ENCODE measurements at places on chromosomes 7 and 10.
A peak's percentile ranks its signal among the peaks of the same experiment; 100 is the strongest.

DNA sequence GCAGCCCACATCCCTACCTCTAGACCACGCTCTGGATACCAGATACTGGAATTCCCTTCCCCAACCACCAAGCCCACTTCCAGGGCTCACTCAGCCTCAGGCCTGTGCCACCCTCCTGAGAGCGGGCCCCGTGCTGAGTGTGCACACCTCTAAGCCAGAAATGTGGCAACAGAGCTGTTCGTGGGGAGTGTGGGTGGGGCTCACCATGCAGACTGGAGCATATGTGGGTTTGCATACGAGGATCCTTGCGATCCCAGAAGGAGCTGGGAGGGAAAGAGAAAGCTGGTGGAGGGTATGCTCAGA, 13.0 kb upstream of the LIMK1 start:
- DNase-seq, result no peak

- DNase-seq, result no peak
These were observed 12.8 kb upstream of the NOBOX start for GRCh38 chr7:144416341-144416740.

- no peak for DNase-seq
These were observed 17.3 kb downstream of the CFAP46 start for GRCh38 chr10:132925071-132925561.

DNA sequence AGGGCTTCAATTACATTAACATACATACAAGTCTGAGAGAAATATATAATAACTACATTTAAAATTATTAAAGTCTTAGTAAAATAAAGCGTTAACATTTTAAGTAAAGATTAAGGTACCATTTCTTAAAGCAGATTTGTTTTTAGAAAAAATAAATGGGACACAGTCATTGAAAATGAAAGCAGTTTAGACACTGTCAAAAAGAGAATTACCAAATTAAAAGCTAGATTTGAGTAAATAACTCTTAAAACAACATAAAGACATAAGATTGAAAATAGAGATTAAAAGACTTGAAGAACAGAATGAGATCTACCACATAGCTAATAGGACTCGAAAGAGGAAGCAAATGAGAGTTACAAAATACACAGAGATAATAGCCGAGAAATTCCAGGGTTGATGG, 562.2 kb upstream of the FOXK1 start:
- no peak for DNase-seq

- DNase-seq, result peak; percentile 87
These were observed 189.9 kb upstream of the PDE1C start for GRCh38 chr7:32259931-32260596.

DNA sequence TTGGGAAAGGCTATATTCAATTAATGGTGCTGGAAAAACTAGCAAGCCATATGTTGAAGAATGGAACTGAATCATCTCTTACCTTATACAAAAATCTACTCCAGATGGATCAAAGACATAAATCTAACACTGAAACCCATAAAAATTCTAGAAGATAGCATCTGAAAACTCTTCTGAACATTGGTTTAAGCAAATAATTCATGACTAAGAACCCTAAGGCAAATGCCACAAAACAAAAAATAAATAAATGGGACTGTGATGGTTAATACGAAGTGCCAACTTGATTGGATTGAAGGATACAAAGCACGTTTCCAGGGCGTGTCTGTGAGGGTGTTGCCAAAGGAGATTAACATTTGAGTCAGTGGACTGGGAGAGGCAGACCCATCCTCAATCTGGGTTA, 1130.0 kb downstream of the DNAJB9 start:
- no peak for DNase-seq

GRCh38 chr10:28984431-28984830, 304.4 kb upstream of the LYZL1 start:
- DNase-seq, result no peak

DNA sequence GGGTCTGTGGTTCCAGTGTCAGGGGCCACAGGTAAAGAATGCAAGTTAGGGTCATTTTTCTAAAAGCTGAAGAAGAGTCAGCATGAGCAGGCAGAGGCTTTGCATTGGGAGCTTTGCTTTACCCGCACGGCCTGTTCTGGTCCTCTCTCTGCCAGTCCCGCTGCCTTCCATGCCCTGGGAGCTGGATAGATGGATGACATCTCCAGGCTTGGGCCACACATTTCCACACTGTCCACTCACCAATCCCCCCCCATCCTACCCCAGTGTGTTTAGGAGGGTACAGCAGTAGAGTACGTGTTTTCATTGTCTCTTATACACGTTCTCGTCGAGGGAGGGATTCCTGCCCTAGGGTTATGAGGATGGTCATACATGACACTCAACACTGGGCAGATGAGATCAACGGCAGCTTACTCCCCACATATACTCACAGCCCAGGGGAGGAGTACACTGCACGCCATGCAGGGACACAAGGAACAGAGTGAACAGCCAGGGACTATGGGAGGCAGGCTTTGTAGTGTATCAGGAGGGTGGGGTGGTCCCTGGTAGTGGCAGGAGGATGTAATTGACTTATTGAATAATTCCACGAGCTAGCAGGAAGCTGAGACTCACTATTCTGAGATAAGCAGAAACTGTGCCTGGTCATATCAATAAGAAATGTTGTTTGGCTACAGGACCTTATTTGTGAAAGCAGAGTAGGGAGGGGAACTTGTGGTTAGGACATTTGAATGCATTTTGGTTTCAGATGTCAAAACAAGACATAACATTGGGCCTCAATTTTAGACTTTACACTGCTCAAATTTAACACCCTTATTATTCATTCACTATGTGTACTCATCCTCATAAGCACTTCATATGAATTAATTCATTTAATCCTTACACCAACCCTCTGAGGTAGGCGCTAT, 36.6 kb downstream of the PLPP4 start:
- no peak for DNase-seq
